ENCODE measurements at places on chromosomes 16 and 17. TPM values are rescaled to one million over a fixed set of nuclear protein-coding genes. Genes with fewer than 3 reads are reported as not detected.

NUP85 gene
- 25.9 TPM for total RNA-seq

B3GNT9 gene
- 25.0 TPM for total RNA-seq

ATP6V0D1 gene
- total RNA-seq, result 107 TPM

RAP1GAP2 gene
- total RNA-seq, result 2.4 TPM

COG8 gene
- 39.1 TPM for total RNA-seq

OR1E1 gene
- not detected for total RNA-seq

KRT20 gene
- total RNA-seq, result 0.22 TPM

CHAD gene
- not detected for total RNA-seq

TP53TG3 gene
- not detected for total RNA-seq

CACNG4 gene
- total RNA-seq, result not detected

HOXB2 gene
- total RNA-seq, result 8.6 TPM

SSTR5 gene
- total RNA-seq, result not detected

KRTAP16-1 gene
- not detected for total RNA-seq

PARD6A gene
- 4.0 TPM for total RNA-seq

OR3A3 gene
- 0.33 TPM for total RNA-seq

ZG16B gene
- 0.87 TPM for total RNA-seq

GPR179 gene
- total RNA-seq, result under 0.01 TPM

IL21R gene
- total RNA-seq, result 5.2 TPM

C17orf50 gene
- total RNA-seq, result not detected

ENPP7 gene
- total RNA-seq, result not detected

HOXB1 gene
- total RNA-seq, result not detected

TTLL6 gene
- total RNA-seq, result not detected

SLC16A6 gene
- 10.6 TPM for total RNA-seq

CASKIN1 gene
- total RNA-seq, result 0.33 TPM

RAB26 gene
- 1.1 TPM for total RNA-seq

LRRC3C gene
- not detected for total RNA-seq

FOXN1 gene
- under 0.01 TPM for total RNA-seq

KRT33B gene
- total RNA-seq, result 2.7 TPM

TBC1D3B gene
- 2.5 TPM for total RNA-seq

UNK gene
- total RNA-seq, result 17.1 TPM

PPL gene
- 0.75 TPM for total RNA-seq

All from uterine smooth muscle cell (primary cell).